ENCODE measurements at places on chromosomes 1 and 21.

DNA sequence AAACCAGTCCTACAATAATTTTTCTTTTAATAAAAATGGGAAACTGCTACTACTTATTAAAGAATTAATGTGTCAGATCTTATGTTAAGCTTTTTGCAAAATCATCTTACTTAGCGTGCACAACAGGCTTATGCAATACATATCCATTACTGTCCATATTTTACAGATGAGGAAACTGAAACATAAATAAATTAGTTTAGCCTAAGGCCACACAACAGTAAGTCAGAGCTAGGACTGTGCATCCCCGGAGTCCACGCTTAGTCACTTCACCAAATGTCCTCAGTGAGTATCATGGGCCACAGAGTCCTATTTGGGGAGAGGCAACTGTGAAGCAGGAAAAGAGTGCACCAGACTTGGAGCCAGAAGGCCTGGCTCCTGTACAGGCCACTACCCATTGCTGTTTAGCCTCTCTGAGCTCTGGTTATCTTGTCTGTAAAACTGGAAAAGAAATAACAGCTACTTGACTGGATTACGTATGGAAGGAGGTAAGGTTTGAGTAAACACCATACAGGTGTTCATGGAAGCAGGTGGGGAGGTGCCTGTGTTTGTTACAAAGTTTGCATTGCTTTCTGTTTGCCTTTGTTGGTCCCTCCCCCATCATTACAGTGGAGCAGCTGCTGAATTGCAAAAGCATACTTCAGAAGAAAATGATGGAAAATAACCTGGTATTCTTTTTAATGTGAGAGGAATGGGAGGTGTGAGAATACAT lies 192.8 kb downstream of the FCRL5 start:
- no peak for DNase-seq

GRCh38 chr1:6864166-6864565 lies 78.9 kb downstream of the CAMTA1 start:
- no peak for DNase-seq

DNA sequence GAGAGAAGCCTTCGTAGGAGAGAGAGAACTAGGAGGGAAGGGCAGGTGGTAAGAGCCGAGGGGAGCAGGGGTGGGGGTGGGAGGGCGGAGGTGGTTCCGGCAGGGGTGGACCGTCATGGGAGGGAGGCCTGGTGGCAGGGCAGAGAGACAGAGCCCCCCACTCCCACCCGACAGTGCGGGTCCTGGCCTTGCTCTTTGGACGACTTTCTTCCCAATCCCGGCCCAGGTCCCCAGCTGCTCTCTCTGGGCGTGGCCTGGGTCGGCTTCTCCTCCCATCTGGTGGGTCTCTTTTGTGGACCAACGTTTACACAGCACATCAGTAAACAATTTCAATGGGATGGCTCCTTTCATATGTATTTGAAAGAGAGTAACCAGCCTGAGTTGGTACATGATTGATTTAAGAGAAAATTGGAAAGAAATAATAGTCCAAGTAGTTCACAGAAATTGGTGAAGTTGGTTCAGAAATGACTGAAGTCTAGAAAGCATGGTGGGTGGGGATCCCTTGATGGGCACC lies 56.9 kb downstream of the LDLRAD2 start:
- DNase-seq: no peak

GRCh38 chr1:41291195-41291594 lies 49.1 kb upstream of the SCMH1 start:
- DNase-seq: no peak

DNA sequence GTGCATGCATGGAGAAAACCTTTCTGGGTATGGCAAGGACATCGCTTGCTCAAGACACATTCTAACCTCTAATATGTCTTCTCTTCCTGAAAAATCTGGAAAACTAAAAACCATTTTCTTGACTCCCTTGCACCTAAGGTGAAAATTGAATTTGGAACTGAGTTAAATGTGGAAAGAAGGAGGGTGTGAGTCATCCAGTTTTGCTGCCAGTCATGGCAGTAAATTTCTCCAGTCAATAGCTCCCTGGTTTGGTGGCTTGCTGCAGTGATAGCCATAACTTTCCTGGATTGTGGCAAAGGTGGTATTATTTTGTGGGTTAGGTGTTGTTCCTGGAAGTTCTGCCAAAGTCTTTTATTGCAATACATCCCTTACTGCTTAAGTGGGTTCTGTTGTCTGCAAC lies 2.5 kb downstream of the ZCCHC17 start:
- no peak for DNase-seq

DNA sequence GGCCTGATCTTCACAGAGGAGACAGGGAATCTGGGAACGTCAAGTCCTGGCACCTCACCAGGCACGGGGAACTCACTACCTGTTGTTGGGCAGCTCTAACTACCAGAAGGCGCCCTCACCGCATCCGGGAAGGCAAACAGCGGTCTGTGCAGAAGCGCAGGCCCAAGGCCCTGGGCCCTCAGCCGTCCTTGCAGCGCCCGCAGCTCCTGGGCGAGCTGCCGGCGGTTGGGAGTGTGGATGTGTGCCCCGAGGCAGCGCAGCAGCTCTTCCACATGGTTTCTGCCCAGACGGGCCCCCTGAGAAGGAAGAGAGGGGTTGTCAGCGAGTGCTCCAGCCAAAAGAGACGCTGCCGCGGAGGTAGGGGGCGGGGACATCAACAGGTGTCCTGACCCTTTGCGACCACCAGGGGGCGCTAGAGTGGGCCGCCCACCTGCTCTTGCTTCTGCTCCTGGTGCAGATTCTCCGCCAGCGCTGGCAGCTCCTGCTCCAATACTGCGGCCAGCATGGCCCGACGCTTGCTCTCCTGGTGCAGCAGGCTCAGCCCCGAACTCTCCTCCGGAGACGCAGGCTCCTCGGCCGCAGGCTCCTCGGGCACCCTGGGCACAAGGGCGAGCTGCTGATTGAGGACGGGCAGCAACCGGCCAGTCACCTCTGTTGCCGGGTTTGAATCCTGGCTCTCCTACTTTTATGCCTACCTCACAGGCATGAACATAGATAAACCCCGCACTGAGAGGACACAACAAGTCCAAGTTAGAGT lies 9.3 kb downstream of the MAP3K6 start:
- DNase-seq: peak; percentile 36

DNA sequence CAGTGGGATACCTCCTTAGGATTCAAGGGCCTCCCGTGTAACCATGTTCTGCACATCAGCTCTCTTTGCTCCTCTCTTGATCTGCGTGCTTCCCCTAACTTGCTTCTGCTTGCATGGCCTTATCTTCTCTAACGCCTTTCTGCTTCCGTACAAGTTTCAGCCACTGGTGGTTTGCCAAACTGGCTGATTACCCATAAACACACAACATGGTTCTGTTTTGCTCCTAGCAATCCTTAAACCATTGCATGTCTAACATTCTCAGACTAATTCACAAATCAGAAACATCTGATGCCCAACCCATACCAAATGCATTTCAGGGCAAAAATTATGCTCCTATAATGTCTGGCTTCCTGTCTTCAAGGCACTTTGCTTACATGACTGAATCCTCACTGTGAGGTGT lies 166.4 kb downstream of the PBX1 start:
- DNase-seq: no peak

GRCh38 chr1:9927259-9927658 lies 15.9 kb downstream of the LZIC start:
- no peak for DNase-seq

DNA sequence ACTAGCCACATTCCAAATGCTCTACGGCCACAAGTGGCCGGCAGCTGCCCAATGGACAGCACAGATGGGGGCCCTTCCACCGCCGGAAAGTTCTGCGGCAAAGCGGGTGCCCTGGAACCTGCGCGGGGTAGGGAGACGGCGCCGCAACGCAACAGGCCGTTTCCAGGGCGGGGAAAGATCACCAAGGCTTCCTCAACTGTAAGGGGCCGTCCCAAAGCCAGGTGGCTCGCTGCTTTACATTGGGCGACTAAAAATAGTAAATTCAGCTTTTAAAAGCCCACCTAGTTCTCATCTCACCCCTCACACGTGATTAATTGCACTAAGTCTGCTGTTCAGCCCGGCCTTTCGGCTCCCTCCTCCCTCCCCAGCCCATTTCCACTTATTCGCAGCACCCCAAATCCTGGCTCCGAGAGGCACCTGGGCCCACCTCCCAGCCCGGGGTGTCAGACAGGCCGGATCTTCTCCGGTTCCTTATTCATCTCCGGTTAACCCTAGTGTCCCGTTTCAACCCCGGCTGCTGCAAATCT lies 643 bp downstream of the CFAP298 start:
- DNase-seq: no peak

DNA sequence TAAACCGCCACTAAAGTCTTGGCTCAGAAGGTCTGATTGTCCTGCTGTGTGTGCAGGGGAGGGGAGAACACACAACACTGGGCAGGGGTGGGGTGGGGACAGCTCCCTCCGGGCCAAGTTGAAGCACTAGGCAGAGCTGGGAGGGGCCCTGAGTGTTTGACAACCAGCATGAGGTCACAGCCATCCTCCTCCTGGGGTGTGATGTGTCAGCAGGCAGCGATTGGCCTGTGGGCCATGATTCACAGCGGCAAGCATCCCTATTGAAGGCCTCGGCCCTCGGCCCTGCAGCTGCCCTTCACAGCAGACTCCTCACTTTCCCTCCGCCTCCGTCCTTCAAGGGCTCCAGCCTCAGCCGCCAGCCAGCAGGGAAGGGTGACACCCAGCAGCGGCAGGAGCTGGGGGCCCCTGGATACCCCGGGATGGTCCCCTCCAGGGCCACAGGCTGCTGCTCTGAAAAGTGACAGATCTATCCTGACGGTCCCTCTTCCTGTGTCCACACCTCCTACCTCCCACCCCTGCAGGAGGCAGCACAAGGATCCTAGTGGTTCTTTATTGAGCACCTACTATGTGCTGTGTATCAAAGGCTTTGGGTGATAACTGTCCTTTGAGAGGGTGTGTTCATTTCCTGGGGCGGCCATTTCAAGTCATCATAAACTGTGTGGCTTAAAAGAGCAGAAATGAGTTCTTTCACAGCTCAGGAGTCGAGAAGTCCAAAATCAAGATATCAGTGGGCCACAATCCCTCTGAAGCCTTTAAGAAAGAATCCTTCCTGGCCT lies 66.0 kb upstream of the SLC25A33 start:
- peak; percentile 31 for DNase-seq

DNA sequence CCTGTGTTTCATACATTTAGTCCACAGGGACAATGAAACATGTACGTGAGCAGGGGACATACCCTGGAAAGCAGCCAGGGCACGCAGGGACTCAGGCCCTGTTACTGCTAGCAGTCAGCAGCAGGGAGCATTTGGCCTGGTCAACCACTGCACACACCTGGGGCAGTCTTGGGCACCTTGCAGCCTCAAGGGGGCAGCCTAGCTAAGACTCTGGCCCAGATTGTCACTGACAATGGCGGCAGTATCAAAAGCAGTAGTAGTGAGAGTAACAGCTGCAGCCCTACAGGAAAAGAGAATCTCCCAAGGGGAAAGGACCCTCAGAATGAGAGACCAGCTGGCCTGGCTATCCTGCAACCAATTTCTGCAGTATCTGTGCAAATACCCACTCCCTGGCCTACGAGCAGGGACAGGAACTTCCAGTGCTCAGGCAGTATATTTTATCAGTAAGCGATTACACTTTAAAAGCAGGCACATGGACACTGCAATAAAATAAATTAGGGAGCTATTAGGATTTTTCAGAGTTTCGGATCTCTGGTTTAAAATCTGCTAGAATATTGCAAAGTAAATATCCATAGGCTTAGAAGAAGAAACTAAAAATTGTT lies 475.6 kb downstream of the LTN1 start:
- DNase-seq: peak; percentile 21

DNA sequence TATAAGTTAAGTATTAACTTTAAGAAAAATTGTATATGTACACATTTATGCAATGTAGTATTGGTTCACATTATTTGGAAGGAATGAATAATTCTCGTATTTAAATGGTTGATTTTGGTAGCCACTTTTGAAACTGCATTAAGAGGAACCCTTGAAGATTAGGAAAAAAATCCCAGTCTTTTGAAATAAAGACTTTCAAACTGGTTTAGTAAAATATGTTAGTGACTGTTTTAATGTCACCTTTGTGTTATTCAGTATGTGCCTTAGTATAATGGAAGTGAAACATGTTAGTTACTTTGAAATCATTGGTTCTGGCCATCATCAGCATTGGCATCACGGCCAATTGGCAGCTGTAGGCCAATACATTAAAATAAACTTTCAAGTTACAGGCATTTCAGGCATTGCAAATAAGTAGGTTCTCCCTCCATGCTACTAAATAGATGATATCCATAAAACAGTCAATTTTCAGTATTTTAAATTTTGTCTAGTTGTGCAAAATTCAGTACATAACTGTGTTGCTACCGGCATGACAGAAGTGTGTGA lies 4.4 kb downstream of the MIER1 start:
- no peak for DNase-seq

GRCh38 chr21:32253215-32253641 lies 25.6 kb downstream of the MIS18A start:
- DNase-seq: no peak

DNA sequence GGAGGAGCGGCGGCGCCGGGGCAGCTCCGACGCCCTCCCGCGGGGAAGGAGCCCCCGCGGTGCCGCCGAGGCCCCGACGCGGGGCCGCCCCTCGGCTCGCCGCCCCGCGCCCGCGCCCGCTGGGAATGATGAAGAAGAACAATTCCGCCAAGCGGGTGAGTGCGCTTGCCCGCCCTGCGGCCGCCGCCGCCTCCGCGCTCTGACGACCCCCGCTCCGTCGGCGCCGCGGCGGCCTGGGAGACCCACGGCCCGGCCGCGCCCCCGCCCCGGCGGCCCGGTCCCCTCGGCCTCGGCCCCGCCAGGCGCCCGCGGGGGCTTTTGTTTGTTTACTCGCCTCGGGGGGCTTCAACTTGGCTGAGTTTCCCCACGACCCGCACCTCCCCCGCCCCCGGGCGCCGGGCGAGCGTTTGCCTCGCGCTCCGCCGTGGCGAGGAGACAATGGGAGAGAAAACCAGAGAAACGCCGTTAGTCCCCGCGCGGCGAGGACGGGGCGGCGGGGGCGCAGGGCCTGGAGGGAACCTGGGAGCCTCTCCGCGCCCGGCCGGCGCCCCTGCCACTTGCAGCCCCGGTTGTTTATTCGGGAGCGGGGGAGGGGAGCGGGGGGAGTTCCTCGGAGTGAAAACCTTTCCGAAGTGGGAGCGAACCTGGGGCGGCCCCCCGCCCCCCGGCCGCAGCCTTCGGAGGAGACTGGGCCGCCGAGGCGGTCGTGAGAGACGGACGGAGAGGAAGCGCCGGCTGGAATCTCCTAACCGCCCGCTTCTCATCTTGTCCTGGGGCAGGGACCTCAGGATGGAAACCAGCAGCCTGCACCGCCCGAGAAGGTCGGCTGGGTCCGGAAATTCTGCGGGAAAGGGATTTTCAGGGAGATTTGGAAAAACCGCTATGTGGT lies 661 bp downstream of the PLEKHO1 start:
- no peak for DNase-seq

GRCh38 chr1:44346184-44346583 lies 8.9 kb downstream of the ERI3 start:
- DNase-seq: no peak

GRCh38 chr1:201530741-201531531 lies 8.0 kb upstream of the NAV1 start:
- DNase-seq: peak; percentile 62

DNA sequence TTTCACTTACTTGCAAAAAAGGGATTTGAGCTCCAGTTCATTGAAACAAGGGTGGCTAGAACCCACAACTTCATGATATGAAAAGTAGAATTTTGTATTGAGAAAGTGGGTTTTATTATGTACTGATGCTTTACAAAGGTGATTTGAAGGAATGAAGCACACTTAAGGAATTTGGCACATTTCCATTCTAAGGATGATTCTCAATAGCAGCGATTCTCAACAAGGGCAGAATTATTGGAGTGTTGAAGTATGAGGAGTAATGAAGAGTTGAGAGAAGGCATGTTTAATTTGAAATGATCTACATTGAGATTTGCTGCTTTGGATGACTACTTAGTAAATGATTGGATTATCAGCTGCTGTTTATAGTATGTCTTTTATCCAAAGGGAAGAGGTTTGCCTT lies 54.7 kb downstream of the FNBP1L start:
- peak; percentile 47 for DNase-seq

Data from kidney glomerular epithelial cell (primary cell).